ENCODE measurements at places on chromosomes 11 and 22. TPM values are rescaled to one million over a fixed set of nuclear protein-coding genes. Genes with fewer than 3 reads are reported as not detected.

GRCh38 chr11:86688398-86689179 lies 16.2 kb upstream of the ME3 start:
- no peak overlapping the region for H3K4me3 ChIP-seq
- H3K27me3 ChIP-seq: no peaks in the 10 kb centered on the region
- DNase-seq: no peak
- no peaks in the 10 kb centered on the region for H3K36me3 ChIP-seq
- no peak overlapping the region for H3K27ac ChIP-seq

- no peaks in the 10 kb centered on the region for H3K36me3 ChIP-seq
- H3K27ac ChIP-seq: no peak overlapping the region
- no peaks in the 10 kb centered on the region for H3K27me3 ChIP-seq
- H3K4me3 ChIP-seq: no peak overlapping the region
Measured at GRCh38 chr11:87466223-87466622, 428.5 kb downstream of the TMEM135 start.

- no peak overlapping the region for H3K4me3 ChIP-seq
- no peaks in the 10 kb centered on the region for H3K27me3 ChIP-seq
- H3K36me3 ChIP-seq: no peaks in the 10 kb centered on the region
- H3K27ac ChIP-seq: no peak overlapping the region
Measured at GRCh38 chr11:63564784-63565350, 1.7 kb upstream of the PLAAT2 start.

DNA sequence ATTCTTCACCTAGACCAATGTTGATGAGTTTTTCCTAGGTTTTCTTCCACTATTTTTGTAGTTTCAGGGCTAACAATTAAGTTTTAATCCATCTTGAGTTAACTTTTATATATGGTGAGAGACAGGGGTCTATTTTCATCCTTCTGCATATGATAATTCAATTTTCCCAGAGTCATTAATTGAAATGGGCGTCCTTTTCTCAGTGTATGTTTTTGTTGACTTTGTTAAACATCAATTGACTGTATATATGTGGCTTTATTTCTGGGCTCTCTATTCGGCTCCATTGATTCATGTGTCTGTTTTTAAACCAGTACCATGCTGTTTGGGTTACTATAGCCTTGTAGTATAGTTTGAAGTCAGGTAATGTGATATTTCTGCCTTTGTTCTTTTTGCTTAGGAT lies 282.1 kb downstream of the INSC start:
- H3K4me3 ChIP-seq: no peak overlapping the region
- H3K4me1 ChIP-seq: no peaks in the 10 kb centered on the region
- no peaks in the 10 kb centered on the region for H3K36me3 ChIP-seq
- no peaks in the 10 kb centered on the region for H3K27me3 ChIP-seq
- no peak overlapping the region for H3K27ac ChIP-seq

The TUB gene
- total RNA-seq: 107 TPM

DNA sequence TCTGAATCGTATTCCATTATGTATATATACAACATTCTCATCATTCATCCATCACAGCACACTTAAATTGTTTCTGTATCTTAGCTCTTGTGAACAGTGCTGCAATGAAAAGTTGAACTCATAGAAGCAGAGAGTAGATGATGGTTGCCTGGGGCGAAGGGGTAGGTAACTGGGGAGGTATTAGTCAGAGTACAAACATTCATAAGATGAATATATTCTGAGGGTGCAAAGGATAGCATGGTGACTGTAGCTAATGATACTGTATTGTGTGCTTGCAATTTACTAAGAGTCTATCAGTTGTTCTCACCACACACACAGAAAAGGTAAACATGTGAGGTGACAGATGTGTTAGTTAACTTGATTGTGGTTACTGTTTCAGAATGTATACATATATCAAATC lies 12.6 kb upstream of the RFPL2 start:
- no peaks in the 10 kb centered on the region for H3K36me3 ChIP-seq
- no peaks in the 10 kb centered on the region for H3K27me3 ChIP-seq
- no peaks in the 10 kb centered on the region for H3K4me1 ChIP-seq
- no peak overlapping the region for H3K4me3 ChIP-seq
- DNase-seq: no peak

The NELL1 gene
- total RNA-seq: 57.9 TPM

The OR51B6 gene
- total RNA-seq: not detected

- no peak for DNase-seq
- H3K36me3 ChIP-seq: no peaks in the 10 kb centered on the region
- H3K27me3 ChIP-seq: no peaks in the 10 kb centered on the region
Measured at GRCh38 chr11:120179057-120179672, 31.7 kb upstream of the OAF start.

DNA sequence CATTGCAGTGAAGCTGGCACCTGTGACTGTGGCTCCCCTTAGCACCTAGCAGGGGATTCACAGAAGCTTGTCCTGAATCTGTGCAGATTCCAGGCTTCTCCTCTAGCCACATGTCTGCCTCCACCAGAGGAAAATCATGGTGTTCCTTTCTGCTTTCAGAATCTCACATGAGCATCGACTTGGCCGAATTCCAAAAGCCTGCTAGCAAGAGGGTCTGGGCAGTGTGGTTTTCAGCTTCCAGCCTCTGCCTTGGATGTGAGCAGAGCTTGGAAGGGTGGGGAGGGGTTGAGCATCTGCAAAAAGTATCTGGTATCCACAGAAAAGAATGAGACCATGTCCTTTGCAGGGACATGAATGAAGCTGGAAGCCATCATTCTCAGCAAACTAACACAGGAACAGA lies 911.1 kb downstream of the TBC1D22A start:
- DNase-seq: no peak
- no peak overlapping the region for H3K4me3 ChIP-seq
- no peak overlapping the region for H3K27ac ChIP-seq

GRCh38 chr11:66291303-66291705 lies 390 bp upstream of the TMEM151A start:
- H3K27ac ChIP-seq: no peak overlapping the region
- DNase-seq: no peak
- H3K4me3 ChIP-seq: peak overlapping the region; percentile 35

The SERPIND1 gene
- 52.2 TPM for total RNA-seq

GRCh38 chr11:10603721-10604297 lies 35.3 kb upstream of the LYVE1 start:
- no peak for DNase-seq
- no peaks in the 10 kb centered on the region for H3K27me3 ChIP-seq
- no peak overlapping the region for H3K27ac ChIP-seq

DNA sequence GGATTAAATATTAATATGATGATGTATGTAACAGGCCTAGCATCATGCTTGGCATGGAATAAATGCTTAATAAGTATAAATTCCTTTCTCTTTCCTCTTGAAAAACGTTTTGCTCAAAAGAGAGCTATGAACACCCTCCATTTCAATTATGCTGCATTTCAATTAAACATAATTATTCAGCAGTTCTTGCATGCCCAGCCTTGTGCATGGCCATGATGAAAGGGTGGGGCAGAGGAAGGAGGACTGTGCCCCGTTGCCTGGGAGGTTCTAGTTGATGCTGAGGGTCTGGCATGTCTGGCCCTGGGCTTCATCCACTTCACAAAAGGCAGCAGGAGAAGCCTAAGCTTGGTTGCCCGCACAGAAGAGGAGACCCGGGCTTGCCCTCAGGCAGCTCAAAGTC lies 73.6 kb upstream of the PHOX2A start:
- H3K27ac ChIP-seq: no peak overlapping the region
- H3K4me1 ChIP-seq: no peaks in the 10 kb centered on the region
- no peaks in the 10 kb centered on the region for H3K27me3 ChIP-seq
- no peak for DNase-seq
- H3K36me3 ChIP-seq: peaks cover 25% of the 10 kb centered on the region

DNA sequence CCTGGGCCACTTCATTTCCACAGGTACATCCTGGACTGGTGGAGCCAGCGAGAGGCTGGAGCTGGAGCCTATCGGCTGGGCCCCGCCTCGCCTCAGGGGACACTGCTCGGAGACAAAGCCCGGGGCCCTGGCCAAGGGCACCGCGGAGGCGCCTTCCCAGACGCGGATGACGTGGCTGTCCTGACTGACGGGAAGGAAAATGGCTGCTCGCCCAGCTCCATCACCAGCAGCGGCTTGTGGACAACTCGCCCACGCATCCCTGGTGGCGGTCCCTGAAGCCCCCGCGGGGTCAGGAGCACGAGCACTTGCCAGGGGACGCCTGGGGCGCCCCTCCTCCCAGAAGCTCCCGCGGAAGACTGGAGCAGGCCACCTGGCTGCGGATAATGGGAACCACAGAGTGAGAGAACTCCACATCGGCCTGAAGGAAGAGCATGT lies 49.6 kb downstream of the CECR2 start:
- H3K27ac ChIP-seq: no peak overlapping the region
- DNase-seq: no peak
- peaks cover 8% of the 10 kb centered on the region for H3K36me3 ChIP-seq
- no peaks in the 10 kb centered on the region for H3K27me3 ChIP-seq

- no peaks in the 10 kb centered on the region for H3K27me3 ChIP-seq
- no peaks in the 10 kb centered on the region for H3K36me3 ChIP-seq
- H3K27ac ChIP-seq: no peak overlapping the region
- H3K4me3 ChIP-seq: no peak overlapping the region
Measured at GRCh38 chr11:44752300-44752699, 25.5 kb downstream of the TSPAN18 start.

GRCh38 chr11:117684111-117684510 lies 112.9 kb downstream of the DSCAML1 start:
- no peak overlapping the region for H3K4me3 ChIP-seq
- no peaks in the 10 kb centered on the region for H3K36me3 ChIP-seq
- H3K27ac ChIP-seq: no peak overlapping the region
- DNase-seq: no peak
- H3K27me3 ChIP-seq: no peaks in the 10 kb centered on the region

The OR8H3 gene
- total RNA-seq: not detected

The KCNE3 gene
- 4.7 TPM for total RNA-seq

DNA sequence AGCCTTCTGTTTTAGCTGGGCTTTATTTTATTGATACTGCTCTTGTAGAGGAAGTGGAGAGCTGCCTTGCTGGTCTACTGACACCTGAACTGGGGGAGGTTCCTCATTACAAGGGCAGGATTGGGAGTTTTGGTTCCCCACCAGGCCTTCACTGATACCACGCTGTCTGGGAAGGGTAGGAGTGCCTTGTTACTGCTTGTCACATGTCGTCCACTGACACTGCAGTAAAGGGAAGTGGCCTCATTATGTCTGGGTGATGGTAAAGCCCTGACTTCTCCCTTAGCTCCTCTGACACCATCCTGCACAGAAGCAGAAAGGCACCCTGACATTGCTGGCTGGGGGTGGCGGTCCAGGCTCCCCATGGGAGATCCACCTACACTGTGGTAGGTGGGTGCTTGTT lies 38.7 kb upstream of the ELF5 start:
- no peak overlapping the region for H3K27ac ChIP-seq
- H3K4me1 ChIP-seq: no peaks in the 10 kb centered on the region
- no peaks in the 10 kb centered on the region for H3K36me3 ChIP-seq
- no peaks in the 10 kb centered on the region for H3K27me3 ChIP-seq
- DNase-seq: no peak

The OR4C13 gene
- not detected for total RNA-seq

DNA sequence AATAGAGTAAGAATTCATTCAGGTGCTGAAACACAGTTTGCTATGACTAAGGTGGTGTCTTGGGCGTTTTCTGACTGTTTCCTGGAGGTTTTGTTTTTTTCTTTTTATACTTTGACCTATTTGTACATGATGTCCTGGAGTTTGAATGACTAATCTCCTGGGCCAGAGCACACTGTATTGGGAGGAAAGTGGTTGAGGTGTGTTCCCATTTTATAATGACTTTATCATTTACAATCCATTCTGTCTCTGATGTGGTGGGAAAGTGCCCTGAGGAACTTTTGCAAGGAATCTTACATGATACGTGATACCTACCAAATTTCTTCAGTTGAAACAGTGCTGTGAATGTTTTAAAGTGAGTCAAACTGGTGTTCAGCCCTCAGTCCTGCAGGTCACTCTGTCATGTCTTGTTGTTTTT lies 80.8 kb downstream of the TNRC6B start:
- H3K27ac ChIP-seq: no peak overlapping the region
- peaks cover 17% of the 10 kb centered on the region for H3K36me3 ChIP-seq
- H3K4me3 ChIP-seq: no peak overlapping the region
- H3K4me1 ChIP-seq: no peaks in the 10 kb centered on the region

- no peaks in the 10 kb centered on the region for H3K36me3 ChIP-seq
Measured at GRCh38 chr11:12174477-12175143, 64.2 kb downstream of the MICAL2 start.

The MS4A6E gene
- not detected for total RNA-seq

Measured in spinal cord (tissue), 10 donors.